ENCODE measurements at places on chromosomes 1 and 21.

- no peak for DNase-seq
Measured at GRCh38 chr1:193661385-193661784, 475.0 kb upstream of the B3GALT2 start.

DNA sequence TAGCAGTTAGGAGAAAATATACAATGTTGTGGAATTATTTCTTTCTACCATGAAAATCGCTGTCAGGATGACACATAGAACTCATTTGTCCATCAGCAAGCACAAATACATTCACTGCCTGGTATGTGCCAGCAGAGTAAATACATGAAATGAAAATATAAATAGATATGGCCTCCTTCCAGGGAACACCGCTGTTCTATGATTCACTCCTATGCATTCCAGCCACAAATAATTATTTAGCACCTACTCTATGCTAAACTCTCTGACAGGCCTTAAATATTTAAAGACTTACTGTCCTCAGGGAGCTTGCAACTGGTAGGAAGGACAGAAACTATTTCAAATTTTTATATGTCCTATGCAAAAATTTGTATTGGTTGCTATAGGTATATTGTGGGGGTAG lies 975.0 kb upstream of the NCAM2 start:
- DNase-seq, result no peak

DNA sequence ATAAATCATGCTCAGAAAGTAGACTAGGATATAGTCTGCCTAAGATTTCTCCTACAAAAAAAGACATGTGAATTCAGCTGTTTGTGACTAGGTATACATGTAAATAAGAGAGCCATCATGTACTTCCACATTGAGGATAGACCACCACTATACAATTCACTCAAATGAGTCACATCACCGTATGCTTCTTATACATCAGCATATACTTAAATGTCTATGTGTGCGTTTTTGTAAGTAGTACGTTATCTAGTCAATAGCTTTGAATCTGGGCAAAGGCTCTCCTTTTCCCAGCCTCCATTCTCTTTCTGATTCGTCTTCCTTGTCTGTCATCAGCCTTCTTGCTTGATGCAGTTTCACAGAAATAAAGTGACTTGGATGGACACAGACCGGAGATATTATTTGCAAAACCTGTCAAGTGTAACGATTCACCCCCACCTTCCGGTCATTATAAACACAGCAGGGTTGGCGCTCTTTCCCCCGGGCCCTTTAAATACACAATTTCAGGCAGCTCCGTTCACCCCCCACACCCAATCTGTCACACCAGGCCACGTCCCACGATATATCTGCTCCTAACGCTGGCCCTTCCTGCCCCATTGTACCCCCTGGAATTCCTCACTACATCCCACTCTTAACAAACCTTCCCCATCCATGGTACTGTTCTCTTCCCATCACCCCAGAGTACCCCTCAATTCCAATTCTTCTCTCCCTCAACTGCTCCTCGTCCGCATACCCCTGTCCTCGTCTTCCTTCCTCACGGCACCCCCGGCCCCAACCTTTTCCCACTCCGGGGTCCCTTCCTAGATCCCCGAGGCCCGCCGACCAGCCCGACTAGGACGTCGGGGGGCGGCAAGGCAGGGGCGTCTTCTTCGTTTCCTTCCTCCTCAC lies 636 bp downstream of the VAMP4 start:
- peak; percentile 25 for DNase-seq

- DNase-seq, result peak; percentile 33
Measured at GRCh38 chr1:17405898-17406759, 33.3 kb downstream of the RCC2 start.

GRCh38 chr1:205916541-205916940 lies 26.7 kb downstream of the SLC26A9 start:
- no peak for DNase-seq

DNA sequence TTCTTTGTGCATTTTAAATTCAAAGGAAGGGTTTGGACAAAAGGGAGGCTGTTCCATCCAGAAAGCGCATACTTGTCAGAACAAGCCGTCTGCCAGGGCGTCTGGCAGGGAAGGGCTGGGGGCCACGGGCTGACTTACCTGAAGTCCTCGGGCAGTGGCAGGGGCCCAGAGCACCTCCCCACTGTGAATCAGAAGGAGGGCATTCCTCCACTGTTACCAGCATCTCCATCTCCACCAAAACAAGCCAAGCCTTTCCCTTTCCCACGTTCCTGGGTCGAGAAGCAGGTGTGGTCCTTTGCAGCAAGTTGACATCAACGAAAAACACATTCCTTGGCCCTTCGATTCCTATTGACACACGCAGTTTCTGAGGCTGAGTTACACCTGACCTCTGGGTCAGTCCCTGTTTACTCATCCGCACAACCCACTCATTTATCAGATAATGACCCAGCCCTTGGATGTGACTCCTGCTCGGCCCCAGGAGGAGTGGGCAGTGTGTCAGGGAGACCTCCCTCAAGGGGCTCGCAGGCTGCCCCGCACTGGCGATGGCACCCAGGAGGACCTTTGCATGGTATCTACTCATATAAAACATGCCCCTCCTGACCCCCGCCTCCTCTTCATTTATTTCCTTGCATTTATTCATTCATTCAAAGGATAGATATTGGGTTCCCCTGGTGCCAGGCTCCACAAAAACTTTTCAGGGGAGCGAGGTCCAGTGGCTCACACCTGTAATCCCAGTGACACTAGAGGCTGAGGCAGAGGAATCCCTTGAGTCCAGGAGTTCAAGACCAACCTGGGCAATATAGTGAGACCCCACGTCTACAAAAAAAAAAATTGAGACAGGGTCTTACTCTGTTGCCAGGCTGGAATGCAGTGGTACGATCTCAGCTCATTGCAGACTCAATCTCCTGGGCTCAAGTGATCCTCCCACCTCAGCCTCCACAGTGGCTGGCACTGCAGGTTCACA lies 60.2 kb downstream of the TOMM20 start:
- DNase-seq, result no peak

- no peak for DNase-seq
Measured at GRCh38 chr1:182446033-182446669, 3.8 kb upstream of the RGSL1 start.

GRCh38 chr1:206912445-206913095 lies 9.2 kb downstream of the FCMR start:
- peak; percentile 46 for DNase-seq

GRCh38 chr21:32200029-32200428 lies 78.8 kb downstream of the MIS18A start:
- DNase-seq, result no peak

DNA sequence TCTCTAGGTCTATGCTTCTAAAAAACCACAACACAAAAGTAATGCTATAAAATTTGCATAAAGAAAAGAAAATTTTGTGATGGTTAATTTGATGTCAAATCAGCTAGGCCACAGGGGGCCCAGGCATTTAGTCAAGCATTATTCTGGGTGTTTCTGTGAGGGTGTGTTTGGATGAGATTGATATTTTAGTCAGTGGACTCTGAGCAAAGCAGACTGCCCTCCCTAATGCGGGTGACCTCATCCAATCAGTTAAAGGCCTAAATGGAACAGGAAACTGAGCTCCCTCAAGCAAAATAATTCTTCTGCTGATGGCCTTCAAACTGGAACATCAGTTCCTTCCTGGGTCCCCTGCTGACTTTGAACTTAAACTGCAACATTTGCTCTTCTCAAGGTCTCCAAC lies 358.0 kb downstream of the DSCAM start:
- DNase-seq, result no peak

GRCh38 chr1:238488401-238488800 lies 597.7 kb upstream of the ZP4 start:
- DNase-seq, result no peak

GRCh38 chr1:197143276-197143675 lies 3.2 kb downstream of the ASPM start:
- DNase-seq, result no peak

DNA sequence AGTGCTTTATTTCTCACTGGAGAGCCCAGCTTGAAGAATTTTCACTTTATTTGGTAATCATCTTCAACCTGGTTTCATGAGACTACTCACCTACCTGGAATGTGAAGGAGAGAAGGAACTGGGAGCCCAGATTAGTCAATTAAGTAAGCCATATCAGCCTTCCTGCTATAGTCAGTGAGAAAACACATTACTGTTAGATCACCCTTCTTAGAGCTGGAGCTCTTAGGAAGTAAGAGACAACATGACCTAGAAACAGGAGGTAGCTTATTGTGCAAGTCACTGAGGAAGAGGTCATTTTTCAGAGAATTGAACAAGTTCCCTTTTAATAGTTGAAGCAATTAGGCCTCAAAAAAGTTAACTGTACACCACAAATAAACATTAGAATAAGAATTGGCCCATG lies 49.2 kb upstream of the TEKT2 start:
- no peak for DNase-seq

DNA sequence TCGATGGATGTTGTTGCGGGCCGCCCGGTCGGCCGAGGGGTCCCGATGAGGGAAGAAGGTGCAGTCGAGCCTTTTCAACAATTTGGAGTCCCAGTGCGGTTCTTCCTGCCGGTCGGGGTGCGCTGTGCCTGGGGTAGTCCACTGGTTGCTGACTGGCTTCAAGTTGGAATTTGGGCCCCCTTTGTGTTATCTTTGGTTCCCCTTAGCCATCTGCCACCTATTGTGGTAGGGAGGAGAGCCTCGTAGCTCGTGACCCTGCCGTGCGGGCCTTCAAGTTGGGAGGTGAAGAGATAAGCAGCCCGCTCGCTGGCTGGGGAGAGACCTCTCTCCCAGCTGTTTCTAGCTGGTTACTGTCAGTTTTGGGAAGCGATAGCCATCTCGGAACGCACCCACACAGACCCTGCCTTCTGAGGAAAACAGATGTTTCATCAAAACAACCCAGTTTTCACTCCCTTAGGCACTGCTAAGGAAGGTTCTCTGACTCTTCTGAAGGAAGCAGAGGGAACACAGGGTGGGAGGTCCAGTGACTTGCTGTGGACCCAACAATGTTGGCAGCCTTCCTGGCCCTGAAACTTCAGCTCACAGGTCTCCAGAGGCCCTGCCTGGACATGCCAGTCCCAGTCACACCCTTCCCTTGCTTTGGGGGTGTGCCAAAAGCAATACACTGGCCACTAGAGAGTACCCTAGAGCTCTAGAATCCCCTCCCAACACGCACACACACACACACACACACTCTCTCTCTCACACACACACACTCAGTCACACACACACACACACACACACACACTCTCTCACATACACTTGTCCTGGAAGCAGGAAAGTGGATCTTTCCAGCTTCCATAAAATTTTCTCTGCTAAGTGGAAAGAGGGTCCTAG lies 1.0 kb downstream of the BTG2 start:
- DNase-seq, result no peak

- no peak for DNase-seq
Measured at GRCh38 chr1:180218806-180219765, 11.0 kb upstream of the LHX4 start.

DNA sequence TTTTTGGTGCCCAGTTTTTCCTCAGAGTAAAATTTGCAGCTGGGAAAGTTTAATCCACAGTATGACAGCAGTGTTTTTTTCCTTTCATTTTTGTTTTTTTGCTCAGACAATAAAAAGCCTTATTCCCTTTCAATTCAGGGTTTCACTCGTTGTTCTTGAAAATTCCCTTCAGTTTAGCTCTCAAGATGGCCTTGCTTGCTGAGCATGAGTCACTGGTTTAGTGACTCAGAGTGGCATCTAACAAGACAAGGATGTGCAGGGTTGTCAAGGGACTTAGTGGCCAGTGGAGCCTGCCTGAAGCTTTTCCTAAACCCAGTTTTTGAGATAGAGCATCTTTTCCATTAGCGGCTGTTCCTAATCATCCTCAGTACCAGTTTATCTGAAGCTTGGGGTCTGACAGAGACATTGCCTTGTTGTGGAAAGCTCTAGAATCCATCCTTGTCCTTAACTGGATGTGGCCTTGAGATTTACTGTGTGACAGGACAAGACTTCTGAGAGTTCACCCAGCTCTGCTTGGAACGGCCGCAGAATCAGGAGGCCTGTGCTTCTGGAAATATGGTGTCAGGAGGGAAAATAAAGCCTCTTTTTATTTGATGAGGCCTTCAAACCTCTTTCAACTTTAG lies 48.4 kb upstream of the DNAJC6 start:
- no peak for DNase-seq

GRCh38 chr1:30068787-30069472 lies 654.5 kb downstream of the MATN1 start:
- no peak for DNase-seq

DNA sequence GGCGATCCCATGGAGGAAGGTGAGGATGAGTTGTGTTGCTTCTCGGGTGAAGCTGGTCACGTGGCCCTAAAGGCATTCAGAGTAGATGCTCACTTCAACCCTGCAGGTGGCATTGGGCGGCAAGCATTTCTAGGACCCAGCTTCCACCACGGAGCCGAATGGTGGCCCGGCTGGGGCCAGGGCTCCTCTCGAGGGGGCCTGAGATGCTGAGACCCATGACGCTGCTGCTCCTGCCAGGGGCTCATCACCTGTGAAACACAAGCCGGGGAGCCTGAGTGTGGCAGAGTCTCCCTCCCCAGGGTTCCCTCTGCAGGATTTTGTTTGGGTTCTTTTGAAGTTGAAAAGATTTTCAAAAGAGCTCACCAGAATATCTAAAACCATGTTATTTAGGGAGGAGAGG lies 41.2 kb downstream of the ABCG1 start:
- no peak for DNase-seq

All from activated T-cell treated with anti-CD3 and anti-CD28 coated beads for 48 hours (primary cell).